Esophagus muscularis mucosa (tissue), 4 donors: ENCODE measurements at places on chromosomes 12 and 14. TPM values are rescaled to one million over a fixed set of nuclear protein-coding genes. Genes with fewer than 3 reads are reported as not detected.

- no peaks in the 10 kb centered on the region for H3K36me3 ChIP-seq
- H3K27ac ChIP-seq = no peak overlapping the region
- H3K27me3 ChIP-seq = no peaks in the 10 kb centered on the region
- H3K4me3 ChIP-seq = no peak overlapping the region
- no peak for DNase-seq
Measured at GRCh38 chr12:47102845-47103651, 23.3 kb upstream of the AMIGO2 start.

DNA sequence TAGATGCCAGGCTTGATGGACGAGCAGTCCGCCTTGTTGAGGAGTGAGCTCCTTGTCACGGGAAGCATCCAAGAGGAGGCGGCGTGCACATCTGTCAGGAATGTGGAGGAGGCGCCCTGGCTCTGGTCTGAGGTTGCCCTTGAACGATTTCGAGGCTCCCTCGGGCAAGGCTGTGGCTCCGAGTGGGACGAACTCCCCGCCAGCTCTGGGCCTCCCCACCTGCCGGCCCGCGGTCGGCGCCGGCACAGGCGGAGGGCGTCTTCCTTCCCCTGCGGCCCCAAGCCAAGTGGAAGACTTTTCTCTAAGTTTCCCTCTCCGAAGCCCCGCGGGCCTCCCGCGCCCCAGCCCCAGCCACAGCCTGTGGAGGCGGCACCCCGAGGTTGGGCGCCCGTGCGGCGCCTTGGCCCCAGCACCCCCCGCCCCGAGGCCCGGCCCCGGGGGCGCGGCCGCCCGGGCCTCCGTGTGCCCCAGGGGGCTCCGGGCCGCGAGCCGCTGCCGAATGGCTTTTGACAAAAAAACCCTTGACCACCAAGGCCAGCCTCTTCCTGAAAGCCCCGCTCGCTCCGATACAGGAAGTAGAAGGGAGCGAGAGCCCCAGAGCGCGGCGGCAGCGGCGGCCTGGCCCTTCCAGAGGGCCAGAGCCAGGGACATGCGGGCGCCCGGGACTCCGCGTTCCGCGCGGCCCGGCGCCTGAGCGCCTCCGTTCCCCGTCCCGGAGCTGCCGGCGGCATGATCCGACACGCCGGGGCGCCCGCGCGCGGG lies at the start of gene RIN3:
TSS of gene RIN3 (plus strand) at position 578 of the 762 bp plus-strand sequence. CDS start at position 730, 152 bp downstream.
- no peaks in the 10 kb centered on the region for H3K36me3 ChIP-seq
- no peaks in the 10 kb centered on the region for H3K27me3 ChIP-seq
- peak within 1 kb of the TSS; percentile 91 for H3K27ac ChIP-seq
- DNase-seq = no peak
- H3K4me3 ChIP-seq = peak within 1 kb of the TSS; percentile 66
- peaks cover 40% of the 10 kb centered on the region for H3K4me1 ChIP-seq

- H3K27me3 ChIP-seq = no peaks in the 10 kb centered on the region
- no peaks in the 10 kb centered on the region for H3K36me3 ChIP-seq
- DNase-seq = no peak
- no peaks in the 10 kb centered on the region for H3K4me1 ChIP-seq
Measured at GRCh38 chr14:69107407-69108003, 45.4 kb downstream of the DCAF5 start.

LBHD2 gene
- total RNA-seq = not detected
